ENCODE measurements at places on chromosomes 1 and 21.
A peak's percentile ranks its signal among the peaks of the same experiment; 100 is the strongest.

DNA sequence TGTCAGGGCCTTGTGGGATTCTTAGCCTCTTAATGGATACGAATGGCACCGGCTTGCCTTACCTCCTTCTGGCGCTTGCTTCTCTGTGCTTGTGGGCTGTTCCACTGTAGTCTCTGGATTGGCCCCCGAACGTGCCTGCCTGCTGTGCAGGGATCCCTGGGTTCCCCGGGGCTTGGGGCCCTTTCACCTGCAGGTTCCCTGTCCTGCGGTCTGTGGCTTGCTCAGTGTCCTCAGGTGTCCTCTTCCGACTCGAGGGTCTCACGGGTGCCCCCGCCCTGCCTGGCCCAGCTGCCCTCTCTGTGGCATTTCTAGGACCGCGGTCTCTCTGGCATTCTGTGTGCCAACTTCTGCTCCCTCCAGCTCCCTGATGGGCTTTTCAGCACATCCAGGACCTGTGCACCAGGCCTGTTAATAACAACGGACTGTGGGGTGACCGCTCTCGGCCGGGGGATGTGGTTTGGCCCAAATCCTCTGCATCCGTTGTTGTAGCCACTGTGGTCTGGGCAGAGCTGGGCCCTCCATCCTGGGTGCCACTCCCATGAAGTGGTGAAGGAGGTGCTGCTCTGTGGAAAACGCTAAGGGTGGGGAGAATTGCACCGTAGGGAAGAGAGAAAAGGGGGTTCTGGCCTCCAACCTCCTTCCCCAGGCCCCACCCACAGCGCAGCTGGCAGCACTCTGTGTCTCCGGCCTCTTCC, 12.4 kb downstream of the COL18A1 start:
- DNase-seq, result no peak

- no peak for DNase-seq
Measured at GRCh38 chr1:223772771-223773160, 60.4 kb downstream of the CAPN2 start.

DNA sequence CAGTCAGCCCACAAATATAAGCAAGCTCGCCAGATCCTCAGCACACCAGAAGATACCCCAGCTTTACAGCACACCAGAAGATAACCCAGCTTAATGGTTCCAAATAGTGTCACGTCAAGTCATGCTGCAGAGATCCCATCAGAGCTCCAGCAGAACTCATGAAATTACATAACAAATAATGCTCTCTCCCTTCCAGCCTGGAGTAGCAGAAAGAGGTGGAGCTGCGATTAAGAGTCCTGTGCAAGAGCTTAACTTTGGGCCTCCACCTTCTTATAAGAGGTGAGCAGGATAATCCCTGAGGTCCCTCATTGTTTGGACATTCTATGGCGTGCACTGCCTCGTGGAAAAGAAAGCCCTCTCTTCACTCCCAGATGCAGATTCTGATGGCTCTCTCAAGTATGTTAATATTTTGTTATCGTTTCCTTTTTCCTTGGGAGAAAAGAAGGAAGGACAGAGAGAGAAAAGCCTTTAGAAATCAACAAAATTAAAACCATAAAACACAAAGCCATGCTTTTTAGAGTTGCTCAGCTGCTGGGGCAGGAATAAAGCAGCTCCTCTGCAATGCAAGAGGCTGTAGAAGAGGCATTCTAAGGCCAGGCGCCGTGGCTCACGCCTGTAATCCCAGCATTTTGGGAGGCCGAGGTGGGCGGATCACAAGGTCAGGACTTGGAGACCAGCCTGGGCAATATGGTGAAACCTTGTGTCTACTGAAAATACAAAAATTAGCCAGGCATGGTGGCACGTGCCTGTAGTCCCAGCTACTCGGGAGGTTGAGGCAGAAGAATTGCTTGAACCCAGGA, 59.1 kb downstream of the GLUL start:
- no peak for DNase-seq

DNA sequence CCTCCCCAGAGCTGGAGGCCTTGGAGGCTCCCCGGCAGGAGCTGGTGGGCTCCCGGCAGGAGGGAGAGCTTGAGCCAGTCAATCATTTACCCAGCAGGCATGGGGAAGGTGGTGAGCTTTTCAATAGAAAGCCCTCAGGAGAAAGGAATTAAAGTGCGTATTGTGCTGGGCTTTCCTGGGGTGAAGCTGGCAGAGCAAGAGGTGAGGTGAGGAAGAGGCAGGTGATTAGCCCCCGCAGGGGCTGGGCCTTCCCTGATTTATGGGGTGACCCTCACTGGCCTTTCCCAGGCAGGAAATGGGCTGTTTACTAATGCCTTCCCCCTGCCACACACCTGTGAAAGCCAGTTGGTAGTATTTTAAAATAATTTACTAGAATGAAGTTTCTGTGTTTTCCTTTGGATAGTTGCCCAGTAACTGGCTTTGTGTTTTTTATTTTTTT, 25.8 kb downstream of the CLDN14 start:
- DNase-seq, result no peak

- no peak for DNase-seq
Measured at GRCh38 chr1:198845851-198846250, 207.0 kb downstream of the PTPRC start.

DNA sequence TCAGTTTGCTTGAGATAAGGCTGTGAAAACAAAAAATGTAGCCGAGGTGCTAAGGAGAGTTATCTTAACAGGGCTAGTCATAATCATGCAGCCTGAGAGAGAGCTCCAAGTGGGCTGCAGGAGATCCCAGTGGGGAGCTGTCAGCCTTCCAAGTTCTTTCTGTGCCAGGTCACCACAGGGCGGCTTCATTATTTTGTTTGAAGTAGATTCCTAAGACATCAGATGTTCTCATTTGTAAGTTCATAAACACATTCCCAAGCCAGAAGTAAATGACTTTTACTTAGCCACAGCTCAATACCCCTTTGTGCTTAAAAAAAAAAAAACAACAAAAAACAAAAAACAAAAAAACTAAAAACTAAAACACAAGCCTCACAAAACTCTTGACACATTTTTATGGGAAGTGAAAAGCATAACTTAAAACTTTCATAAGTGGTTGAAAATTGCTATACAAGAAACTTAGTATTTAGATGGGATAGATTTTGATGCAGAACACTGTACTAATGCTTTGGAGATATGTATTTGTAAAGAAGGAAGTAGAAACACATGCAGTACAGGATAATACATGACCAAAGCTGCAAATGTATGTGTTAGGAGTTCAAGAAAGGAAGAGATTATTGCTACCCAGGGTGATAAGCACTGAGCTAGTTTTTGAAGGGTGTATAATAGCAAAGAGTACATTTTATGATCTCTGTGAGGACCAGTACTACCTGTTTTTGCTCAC, 8.6 kb downstream of the CDC14A start:
- no peak for DNase-seq

GRCh38 chr1:226520640-226521355, 27.8 kb upstream of the STUM start:
- DNase-seq, result no peak

DNA sequence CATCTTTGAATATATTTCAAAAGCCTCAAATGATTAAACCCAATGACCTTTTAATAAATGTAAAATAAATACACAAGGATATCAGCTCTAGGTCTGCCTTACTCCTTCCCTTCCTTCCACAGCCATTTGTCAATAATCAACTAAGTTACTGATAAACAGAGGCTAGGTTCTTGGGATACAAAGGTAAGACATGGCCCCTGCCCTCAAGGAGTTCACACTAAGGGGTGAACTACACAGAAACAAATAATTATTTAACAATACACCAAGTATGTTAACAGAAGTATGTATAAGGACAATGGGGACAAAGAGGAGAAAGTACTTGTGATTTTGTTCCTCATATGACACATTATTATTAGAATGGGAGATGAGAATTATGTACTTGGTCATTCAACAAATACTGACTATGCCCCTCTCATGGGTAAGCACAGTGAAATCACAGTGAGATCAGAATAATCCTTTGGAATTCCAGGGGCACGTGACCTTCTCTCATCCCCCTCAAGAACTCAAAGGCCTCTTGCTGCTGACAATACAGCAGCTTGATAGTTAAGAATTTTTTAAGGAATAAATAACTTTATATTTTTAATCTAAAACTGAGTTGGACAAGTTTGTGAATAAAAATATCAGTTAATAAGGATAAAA, 40.2 kb downstream of the ATP1B1 start:
- DNase-seq, result no peak

DNA sequence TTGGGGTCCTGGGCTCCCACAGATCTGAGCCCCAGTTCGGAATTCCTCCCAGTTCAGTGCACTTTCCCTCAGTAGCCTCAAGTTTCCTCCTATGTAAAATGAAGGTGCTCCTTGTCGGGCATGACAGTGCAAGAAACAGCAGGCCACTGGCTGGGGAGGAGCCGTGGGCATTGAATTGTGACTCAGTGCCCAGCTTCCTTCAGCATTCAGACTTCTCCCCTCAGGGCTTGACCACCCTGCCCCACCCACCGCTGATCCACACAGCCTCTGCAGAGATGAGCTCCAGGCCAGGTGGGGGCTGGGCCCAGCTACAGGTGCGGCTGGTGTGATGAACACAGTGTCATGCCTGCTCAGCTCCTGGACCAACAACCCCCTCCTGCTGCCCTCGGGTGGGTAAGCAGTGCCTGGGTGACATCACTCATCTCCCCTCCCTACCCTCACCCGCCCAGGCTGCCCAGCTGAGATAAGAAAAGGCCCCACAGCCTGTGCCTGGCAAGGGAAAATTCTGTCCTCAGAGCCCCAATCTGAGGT, 4.9 kb downstream of the MOB3C start:
- no peak for DNase-seq

GRCh38 chr1:230330157-230330556, 96.0 kb downstream of the PGBD5 start:
- DNase-seq, result no peak

- DNase-seq, result no peak
Measured at GRCh38 chr1:1210726-1211540, 3.0 kb downstream of the TNFRSF4 start.

DNA sequence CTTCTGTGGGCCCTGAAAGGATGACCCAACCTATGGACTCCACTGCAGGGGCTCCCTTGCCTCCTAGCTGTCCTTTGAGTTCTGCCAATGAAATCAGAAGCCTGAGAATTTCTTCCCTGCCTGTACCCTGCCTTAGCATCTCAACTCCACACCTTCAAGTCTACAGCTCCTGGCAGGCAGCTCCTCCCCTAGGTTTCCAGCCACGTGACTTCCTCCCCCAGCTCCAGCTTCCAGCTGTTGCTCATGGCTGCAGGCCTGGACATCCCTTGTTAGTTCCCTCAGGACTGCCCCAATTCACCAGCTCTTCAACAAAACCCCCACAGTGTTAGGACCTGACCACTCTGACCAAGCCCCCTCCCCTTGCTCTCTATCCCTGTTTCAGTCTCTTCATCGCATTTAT, 2.4 kb downstream of the RCAN1 start:
- DNase-seq, result no peak

DNA sequence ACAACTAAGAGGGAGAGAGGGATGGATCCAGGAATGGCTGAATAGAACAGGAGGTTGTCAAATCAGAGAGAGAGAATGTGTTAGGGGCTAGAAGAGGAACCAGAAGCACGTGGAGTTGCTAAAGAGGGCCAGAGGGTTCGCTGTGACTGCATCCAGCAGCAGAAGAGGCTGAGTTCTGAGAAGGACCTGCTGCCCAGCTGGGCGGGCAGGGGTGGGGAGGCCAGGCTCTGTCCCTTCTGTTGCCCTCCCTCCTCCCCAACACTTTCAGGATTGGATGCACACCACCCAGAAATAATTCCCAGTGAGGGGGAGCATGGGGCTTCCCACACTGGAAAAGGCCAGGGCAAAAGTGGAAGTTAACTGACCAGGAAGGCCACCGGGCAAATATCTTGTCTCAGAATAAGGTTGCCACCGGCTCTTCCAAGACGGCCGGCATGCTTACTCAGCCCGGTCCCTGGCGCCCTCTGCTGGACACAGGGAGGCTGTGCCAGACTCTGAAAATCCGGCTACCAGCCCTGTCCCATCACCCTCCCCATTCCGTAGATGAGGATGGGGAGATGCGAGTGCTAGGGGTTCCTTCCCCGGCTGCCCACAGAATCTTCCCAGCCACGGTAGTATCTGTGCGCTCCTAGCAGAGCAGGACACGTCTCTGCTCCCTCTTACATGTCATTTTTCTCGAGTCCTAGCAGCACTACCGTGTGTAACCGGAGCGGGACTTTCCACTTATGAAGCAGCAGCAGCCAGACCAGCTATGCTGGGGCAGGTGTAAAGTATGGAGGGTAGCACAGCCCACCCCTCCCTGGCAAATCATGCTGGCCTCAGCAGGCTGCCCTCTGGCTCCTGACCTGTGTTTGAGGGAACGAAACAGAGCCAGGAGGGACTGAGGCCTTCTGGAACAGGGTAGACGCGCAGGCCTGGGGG, 46.8 kb upstream of the A3GALT2 start:
- peak; percentile 84 for DNase-seq

GRCh38 chr21:41745971-41746743, 20.7 kb downstream of the RIPK4 start:
- DNase-seq, result no peak

DNA sequence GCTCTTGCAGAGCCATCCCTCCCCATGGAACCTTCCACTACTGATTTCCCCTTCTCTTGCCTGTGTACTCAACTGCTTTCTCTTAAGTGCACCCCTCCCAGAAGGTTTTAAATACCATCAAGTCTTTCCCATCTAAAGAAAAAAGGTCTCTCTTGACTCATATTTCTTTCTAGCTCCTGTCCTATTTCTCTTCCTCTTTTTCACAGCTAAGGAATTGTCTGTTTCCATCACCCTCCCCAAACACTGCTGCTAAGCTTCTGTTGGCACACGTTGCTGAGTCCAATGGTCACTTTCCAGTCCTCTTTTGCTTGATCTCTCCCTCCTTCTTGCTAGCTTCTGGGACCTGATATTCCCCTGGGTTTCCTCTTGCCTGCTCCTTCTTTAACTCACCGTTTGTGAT, 13.3 kb upstream of the GNL2 start:
- no peak for DNase-seq

DNA sequence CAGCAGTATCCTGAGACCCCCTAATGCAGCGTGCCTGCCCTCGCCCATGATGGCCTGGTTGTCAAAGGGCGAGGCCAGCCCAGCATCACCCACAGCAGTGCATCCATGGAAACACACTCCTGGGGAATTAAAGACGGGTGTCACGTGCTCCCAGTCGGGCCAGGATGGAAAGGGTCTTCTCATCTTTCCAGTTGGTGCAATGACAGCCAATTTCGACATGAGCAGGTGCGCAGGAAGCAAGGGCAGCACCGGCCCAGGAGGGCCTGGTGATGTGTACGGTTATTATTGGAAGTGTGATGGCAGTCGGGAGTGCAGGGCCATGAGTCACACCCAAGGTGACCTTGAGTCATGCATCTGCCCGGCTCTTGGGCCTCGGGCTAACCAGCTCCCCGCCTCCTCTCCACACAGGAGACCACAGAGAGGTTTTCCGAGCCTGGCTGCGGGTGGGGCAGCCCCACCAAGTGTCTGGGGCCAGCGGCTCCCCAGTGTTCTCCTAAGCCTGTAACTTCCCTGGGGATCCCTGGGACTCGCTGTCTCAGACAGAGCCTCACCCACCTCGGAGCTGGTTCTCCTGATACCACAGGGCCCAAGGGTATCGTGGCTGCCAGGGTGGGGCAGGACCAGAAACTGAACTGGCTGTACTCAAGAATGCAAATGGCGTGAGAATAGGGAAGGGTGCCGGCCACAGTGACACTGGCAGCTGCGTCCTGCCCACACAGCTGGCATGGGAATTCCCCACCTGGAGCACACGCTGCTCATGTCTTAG, 119.8 kb downstream of the SIK1 start:
- DNase-seq, result peak; percentile 33

Data from activated CD4-positive, alpha-beta T cell treated with anti-CD3 and anti-CD28 coated beads, Interleukin-2, Interleukin-4, amounts not matched to agents 100 ng/mL and 50 ng/mL, durations not matched to agents 16 hours and 8 hours (primary cell).